ENCODE measurements at places on chromosomes 6 and 20.

- no peak overlapping the region for H3K27ac ChIP-seq
- no peak for DNase-seq
- no peaks in the 10 kb centered on the region for H3K27me3 ChIP-seq
- no peak overlapping the region for H3K4me3 ChIP-seq
Measured at GRCh38 chr6:131819572-131820124, 11.8 kb downstream of the ENPP1 start.

DNA sequence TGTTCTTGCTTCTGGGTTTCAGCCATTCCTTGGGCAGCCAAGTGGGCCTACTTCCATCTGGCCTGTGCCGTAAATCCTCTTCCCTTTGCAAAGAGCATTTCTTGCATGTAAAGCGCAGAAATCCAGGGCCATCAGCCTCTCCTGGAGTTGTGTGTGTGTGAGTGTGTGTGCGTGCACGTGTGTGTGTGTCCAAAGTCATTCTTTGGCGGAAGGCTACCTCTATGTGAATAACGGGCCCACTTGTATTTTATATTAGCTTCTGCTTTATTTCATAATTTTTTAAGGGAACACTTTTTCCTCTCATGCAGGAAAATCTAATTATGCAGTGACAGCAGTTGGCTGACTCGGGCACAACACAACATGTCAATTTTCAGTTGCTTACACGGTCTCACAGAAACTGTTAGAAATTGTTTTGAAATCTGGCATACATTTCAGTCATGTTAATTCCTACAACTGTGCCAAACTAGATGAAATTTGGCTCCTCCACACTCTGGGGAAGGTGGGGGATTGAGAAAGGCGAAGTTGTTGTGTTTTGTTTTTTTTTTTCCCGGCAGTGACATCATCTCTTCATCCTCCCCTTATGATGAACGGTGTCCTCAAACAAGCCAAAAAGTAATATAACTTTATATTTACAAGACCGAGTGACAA is 223.7 kb upstream of the TSHZ2 start:
- H3K27ac ChIP-seq, result no peak overlapping the region
- DNase-seq, result no peak
- no peaks in the 10 kb centered on the region for H3K4me1 ChIP-seq

DNA sequence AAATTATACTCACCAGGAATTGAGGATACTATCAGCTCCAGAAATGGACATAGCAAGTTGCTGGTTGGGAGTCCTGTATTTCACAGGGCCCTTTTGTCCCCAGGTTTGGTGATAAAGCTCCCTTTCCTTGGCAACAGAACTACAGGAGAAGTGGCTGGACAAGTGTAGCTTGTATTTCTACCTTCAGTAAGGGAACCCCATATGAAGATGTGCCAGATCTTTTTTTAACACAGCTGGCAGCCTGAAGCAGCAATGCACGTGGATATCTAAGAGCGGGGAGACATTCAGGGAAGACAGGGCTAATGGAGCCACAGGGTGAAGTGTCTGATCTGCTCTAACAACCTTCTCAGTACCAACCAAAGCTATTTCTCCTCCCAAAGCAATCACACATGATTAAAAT is 373.9 kb upstream of the ID4 start:
- no peak overlapping the region for H3K27ac ChIP-seq
- no peak for DNase-seq
- no peak overlapping the region for H3K4me3 ChIP-seq
- H3K27me3 ChIP-seq, result no peaks in the 10 kb centered on the region

GRCh38 chr6:107122748-107123147 is 7.4 kb upstream of the BEND3 start:
- no peak overlapping the region for H3K4me3 ChIP-seq
- H3K36me3 ChIP-seq, result no peaks in the 10 kb centered on the region
- no peaks in the 10 kb centered on the region for H3K27me3 ChIP-seq
- DNase-seq, result no peak
- peaks cover 4% of the 10 kb centered on the region for H3K4me1 ChIP-seq

GRCh38 chr6:16205377-16206144 is 32.8 kb upstream of the GMPR start:
- no peaks in the 10 kb centered on the region for H3K27me3 ChIP-seq
- no peaks in the 10 kb centered on the region for H3K36me3 ChIP-seq
- DNase-seq, result no peak
- no peaks in the 10 kb centered on the region for H3K4me1 ChIP-seq

DNA sequence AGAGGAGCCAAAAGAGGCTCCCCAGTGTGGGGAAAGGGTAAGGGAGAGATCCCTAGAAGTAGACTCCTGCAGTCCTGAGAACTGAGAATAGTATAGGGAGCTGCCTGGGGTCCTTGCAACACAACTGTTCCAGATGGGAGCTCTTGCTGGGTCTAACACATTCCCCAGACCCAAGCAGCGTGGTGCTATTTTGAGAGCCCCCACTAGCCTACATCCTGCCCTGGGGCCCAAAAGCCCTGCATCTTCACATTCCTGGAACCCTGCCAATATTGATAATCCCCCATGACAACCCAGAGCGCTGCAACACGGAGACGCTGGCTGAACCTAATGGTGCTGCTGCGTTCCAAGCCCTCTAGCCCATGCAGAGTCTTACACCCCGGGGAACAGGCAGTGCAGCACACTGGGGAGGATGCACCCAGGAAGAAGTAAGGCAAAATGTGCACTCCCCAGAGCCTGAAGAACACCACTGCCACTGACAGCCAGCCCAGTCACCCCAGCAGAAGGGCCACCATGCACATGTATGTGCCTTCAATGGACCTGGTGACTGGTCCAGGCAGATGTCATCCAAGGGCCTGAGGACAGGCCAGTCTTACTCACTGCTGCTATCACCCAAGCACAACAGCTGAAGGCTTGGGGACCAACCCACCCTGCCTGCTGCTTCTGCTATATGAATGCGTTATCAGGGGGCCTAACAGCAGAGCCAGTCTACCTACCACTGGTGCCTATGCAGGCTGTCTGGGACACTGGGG is 7.0 kb upstream of the RNF217 start:
- no peaks in the 10 kb centered on the region for H3K4me1 ChIP-seq
- H3K27ac ChIP-seq, result no peak overlapping the region
- no peak for DNase-seq
- no peak overlapping the region for H3K4me3 ChIP-seq

DNA sequence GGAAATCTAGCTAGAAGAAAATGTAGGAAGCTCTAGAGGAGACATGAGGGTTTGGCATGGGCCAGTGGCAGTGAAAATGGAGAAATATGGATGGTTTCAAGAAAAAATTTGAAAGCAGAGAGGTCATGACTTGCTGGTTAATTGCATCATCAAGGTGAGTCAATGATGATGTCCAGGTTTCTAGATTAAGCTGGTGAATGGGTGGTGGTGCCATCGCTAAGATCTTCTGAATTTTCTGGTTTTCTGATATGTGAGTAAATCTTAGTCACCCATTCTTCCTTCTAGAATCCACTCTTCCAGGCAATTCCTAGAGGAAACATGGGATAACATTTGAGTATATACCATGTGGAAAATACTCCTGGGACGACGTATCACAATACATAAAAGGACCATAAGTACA is 25.0 kb downstream of the SH3BGRL2 start:
- DNase-seq, result no peak
- H3K4me3 ChIP-seq, result no peak overlapping the region
- no peaks in the 10 kb centered on the region for H3K36me3 ChIP-seq
- no peak overlapping the region for H3K27ac ChIP-seq
- H3K4me1 ChIP-seq, result no peaks in the 10 kb centered on the region

DNA sequence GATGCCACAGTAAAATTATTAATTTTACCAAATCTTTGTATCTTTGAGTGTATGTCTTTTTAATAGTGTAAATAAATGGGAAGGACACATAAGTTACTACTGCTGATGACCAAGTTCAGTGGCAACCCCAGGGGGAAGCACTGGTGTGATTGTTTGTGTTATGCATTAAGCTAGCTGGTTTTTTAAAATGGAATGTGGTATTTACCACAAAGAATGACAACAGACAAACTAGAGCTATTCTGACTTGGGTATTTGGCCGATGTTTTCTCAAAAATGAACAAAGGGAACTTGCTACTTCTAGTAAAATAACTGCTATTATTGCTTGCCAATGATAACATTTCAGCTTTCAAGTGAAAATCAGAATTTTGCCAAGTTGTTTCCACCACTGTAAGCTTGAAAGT is 2.9 kb downstream of the FNDC1 start:
- H3K27ac ChIP-seq, result no peak overlapping the region
- peaks cover 4% of the 10 kb centered on the region for H3K4me1 ChIP-seq
- peaks cover 89% of the 10 kb centered on the region for H3K27me3 ChIP-seq

DNA sequence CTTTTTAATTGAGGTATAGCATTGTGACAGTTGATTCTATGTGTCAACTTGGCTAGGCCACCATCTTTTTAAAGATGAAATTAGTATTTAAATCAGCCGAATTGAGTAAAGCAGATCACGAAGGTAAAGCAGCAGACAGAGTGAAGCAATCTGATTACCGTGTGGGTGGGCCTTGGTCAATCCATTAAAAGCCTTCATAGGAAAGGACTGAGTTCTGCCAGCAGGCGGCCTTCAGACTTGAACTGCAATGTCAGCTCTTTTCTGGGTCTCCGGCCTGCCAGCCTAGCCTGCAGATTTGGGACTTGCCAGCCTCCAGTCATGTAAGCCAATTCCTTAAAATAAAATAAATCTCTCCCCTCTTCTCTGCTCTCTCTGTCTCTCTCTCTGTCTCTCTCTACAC is 22.4 kb upstream of the TGM2 start:
- no peak for DNase-seq
- no peaks in the 10 kb centered on the region for H3K36me3 ChIP-seq
- H3K27ac ChIP-seq, result no peak overlapping the region
- H3K4me3 ChIP-seq, result no peak overlapping the region

- no peaks in the 10 kb centered on the region for H3K27me3 ChIP-seq
- no peaks in the 10 kb centered on the region for H3K4me1 ChIP-seq
- DNase-seq, result no peak
- no peak overlapping the region for H3K27ac ChIP-seq
Measured at GRCh38 chr6:25844518-25844917, 12.7 kb upstream of the SLC17A1 start.

GRCh38 chr20:23752481-23753193 is 1.9 kb upstream of the CST1 start:
- no peak for DNase-seq
- H3K36me3 ChIP-seq, result no peaks in the 10 kb centered on the region
- no peaks in the 10 kb centered on the region for H3K27me3 ChIP-seq
- H3K4me3 ChIP-seq, result no peak overlapping the region
- no peaks in the 10 kb centered on the region for H3K4me1 ChIP-seq
- H3K27ac ChIP-seq, result no peak overlapping the region

DNA sequence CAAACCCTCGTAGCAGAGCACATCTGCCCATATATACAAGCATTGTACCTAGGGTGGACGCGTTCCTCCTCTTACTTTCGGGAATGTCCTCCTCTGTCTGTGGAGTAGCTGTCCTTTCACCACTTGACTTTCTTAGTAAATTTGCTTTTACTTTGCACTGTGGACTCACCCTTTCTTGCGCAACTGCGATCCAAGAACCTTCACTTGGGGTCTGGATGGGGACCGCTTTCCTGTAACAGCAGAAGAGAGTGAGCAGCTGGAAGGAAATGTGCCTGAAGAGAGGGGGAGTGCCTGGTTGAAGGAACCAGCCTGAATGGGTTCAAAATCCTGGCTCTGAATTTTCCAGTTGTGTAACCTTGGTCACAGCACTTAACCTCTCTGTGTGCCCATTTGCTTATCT is 40.1 kb upstream of the PMEPA1 start:
- no peak overlapping the region for H3K27ac ChIP-seq
- peaks cover 21% of the 10 kb centered on the region for H3K27me3 ChIP-seq
- H3K4me3 ChIP-seq, result no peak overlapping the region
- H3K4me1 ChIP-seq, result no peaks in the 10 kb centered on the region

GRCh38 chr20:37244572-37244957 is 17.0 kb downstream of the GHRH start:
- H3K4me1 ChIP-seq, result peaks cover 2% of the 10 kb centered on the region
- no peak overlapping the region for H3K27ac ChIP-seq
- H3K4me3 ChIP-seq, result no peak overlapping the region
